ENCODE measurements at places on chromosomes 1 and 21.

GRCh38 chr1:234871039-234871709 is 257.5 kb downstream of the TOMM20 start:
- DNase-seq: no peak

DNA sequence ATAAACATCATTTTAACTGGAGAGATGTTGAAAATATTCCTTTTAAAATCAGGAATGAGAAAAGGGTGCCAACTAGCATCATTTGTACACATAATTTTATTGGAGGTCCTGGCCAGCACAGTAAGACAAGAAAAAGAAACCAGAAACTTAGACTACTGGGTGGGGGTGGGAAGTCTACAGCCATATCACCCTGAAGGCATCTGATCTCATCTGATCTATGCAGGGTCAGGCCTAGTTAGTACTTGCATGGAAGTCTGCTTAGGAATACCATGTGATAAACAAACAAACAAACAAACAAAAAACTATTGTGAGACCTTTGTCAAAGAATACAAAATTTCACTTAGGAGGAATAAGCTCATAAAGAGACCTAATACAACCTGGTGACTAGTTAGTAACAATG is 54.2 kb downstream of the EIF2B3 start:
- DNase-seq: no peak

- no peak for DNase-seq
Measured at GRCh38 chr1:48931506-48932192, 155.0 kb upstream of the BEND5 start.

DNA sequence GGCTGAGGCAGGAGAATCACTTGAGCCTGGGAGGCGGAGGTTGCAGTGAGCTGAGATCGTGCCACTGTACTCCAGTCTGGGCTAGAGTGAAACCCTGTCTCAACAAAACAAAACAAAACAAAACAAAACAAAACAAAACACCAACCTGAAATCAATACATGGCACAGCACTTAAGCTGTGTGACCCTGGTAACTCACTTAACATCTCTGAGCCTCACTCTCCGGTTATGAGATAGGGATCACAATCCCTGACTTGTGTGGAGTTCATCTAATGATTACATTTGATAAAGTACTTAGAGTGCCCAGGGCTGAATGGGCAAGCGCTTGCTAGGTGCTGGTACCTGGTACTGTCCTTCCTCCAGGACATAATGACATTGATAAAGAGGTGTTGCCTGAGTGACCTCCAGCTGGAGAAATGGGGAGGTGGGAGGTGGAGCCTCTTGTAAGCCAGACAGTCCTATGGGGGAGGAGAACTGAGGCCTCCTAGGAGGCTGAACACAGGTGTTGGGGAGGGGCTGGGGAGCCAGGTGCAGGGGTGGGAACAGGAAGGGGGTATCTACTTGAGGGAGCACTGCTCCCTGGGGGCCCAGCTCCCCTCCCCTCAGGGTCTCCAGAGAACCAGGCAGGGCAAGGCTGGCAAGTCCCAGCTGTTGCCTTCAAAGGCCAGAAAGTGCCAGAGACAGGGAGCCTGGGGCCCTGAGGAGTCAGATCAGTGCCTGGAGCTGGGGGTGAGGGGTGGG is 17.9 kb downstream of the FOXO6 start:
- DNase-seq: no peak

GRCh38 chr21:45588086-45588825 is 46.0 kb upstream of the SLC19A1 start:
- DNase-seq: no peak

DNA sequence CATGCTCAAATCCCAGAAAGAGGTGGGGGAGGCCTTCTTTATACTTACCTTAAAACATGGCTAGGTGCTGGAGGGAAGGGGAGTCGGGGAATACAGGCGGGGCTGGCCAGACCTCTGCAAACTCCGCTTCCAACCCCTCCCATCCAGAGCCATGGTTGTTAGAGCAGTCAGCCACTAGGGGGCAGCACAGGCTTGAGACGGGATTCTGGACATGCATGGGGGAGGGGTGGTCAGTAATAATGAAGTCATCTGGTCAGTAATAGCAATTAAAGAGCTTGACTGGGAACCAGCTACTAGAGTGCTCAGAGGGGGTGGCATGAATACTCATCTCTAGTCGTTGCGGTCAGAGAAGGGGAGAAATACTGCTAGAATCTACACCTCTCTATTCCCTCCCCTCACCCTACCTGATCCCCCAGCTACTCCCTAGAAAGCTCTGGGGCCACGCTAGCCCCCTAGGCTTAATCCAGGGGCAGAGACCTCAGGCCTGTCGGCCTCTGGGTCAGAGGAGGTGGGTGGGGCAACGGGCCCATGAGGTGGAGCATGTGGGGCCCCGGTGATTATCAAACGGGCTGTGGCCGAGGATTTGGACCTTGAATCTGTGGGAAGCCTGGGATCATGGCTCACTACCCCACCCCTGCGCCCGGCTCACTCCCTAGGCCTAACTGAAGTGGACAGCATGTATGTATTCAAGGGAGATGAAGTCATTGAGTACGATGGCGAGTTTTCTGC is 2.9 kb downstream of the CASQ1 start:
- peak; percentile 77 for DNase-seq

DNA sequence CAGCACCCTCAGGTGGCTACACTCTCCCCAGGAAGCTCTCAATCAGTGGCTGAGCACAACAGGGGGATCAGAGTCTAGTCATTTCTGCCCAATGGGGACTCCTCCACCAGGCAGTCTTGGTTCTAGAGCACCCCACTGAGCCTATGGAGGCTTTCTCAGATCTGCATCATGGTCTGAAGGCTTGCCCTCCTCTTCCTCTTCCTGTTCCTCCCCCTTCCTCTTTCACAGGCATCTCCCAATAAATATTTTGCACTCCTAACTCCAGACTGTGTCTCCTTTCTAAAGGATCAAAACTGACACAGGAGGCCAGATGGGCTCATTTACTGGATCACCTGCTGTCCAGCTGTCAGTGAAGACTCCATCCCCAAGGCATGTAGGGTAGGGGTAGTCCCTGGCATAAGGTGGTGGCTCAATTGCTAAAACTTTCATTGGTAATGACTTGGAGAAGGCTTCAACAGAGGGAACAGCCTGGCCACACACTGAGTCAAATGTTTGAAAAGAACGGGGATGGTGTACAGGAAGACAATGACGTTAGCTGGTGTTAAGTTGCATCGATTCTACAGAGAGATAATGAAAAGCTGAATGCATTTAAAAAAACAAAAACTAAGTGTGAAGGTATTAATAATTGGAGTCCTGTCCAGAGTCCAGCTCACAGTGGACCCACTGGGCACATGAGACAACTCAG is 84.2 kb upstream of the SLC2A1 start:
- no peak for DNase-seq

- no peak for DNase-seq
Measured at GRCh38 chr1:105005594-105006195, 1256.0 kb downstream of the AMY1C start.

DNA sequence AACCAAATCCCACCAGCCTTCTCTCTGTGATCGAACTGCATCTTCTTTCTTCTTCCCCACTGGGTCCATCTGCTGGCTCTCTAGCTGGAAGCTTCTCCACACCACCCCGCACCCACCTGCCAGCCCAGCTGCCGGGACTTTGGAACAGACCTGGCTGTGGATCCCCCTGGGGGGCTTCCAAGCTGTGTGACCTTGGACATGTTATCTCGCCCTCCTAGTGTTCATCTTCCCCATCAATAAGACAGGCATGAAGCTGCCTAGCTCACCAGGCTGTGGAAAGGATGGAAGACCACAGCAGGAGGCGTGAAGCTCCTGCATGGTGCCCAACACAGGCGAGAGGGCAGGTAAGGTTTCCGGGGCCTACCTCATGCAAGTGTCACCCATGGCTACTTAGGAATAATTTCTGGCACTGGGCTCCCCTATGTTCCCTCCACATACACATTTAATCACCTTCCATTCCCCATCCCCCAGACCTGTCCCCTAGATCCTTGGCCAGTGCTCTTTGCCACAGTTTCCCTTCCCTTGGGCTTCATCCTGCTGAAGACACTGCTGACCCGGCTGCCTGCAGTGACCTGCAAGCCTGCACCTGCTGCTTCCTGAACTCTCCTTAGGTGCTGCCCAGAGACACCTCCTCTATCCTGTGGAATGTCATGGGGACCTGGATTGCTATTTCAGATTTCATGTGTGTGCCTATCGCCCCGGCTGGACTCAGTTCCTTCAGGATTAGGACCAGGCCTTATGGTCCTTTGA is 13.2 kb upstream of the C2CD2 start:
- no peak for DNase-seq

GRCh38 chr1:121522061-121522759 is 337.4 kb downstream of the SRGAP2C start:
- no peak for DNase-seq

- DNase-seq: no peak
Measured at GRCh38 chr1:204259782-204260181, 46.0 kb upstream of the GOLT1A start.

DNA sequence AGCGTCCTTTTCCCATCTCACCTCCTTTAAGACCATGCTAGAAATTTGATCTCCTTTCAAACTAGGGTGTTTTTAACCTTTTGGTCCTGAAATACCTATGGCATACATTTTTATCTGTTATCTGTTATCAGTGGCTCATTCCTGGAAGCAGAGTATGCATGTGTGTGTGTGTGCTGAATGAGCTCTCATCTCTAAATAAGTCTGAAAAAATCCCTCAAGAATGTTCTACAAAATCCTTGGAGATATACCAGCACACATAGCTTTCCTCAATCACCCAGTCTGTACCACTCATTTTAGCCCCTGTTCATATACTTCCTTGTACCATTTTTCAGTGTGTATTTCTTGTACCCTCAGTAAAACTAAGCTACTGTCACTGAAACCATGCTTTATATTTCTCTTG is 6.0 kb upstream of the DARS2 start:
- DNase-seq: no peak

DNA sequence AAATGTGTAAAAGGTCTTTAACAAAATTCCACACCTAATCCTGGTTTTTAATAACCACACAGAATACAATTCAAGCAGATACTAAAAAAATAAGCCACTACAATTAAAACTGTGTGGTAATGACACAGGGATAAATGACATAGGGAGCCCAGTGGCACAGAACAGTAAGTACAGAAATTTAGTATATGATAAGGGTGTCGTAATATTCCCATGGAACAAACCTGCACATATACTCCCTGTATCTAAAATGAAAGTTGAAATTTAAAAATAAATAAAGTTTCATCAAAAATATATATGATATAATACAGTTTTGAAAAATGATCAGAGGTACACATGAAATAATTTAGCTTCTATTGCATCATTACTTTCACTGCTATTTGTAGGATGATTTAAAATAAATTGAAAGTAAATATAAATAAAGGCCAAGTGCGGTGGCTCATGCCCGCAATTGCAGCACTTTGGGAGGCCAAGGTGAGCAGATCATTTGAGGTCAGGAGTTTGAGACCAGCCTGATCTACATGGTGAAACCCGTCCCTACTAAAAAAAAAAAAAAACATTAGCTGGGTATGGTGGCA is 56.5 kb downstream of the COLGALT2 start:
- no peak for DNase-seq

GRCh38 chr1:2628191-2628932 is 4.5 kb downstream of the MMEL1 start:
- no peak for DNase-seq

GRCh38 chr1:82400521-82400920 is 599.8 kb downstream of the ADGRL2 start:
- no peak for DNase-seq

DNA sequence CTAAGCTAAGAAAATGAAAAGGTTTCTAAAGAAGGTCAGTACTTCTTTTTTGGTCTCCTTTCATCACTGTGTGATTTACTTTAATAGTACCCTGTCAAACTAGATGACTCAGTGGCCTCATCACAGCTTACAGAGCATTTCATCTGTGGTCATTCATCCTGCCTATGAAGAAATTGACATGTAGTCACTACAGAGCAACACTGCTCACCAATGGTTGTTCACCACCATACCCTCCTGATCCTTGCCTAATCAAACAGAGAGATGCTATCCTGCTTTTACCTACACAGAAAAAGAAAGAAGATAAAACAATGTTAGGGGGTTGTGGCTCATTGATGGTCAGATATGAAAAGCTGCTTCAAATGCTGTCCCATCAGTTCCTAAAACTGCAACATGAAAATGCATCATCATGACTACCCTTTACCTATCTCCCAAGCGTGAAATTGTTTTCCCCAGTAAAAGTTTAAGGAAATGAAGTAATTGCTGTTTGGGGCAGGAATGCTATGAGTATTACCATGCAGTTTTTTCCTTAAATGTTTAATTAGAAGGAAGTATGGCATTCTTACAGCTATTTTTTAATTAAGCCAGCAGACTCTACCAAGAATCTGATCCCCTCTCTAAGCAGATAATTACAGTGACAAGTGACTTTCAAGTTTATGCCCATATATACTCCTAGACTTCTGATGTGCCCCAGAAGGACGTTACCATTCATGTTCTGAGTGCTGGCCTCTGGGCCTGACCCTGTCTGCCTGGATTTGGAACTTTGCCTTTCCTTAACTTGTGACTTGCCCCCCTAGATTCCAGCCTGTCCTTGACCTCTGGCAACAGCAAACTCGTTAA is 46.1 kb upstream of the FBXO28 start:
- no peak for DNase-seq

- DNase-seq: no peak
Measured at GRCh38 chr1:202702088-202702487, 8.2 kb downstream of the SYT2 start.

- DNase-seq: no peak
Measured at GRCh38 chr1:153550827-153551500, 1.9 kb upstream of the S100A3 start.

DNA sequence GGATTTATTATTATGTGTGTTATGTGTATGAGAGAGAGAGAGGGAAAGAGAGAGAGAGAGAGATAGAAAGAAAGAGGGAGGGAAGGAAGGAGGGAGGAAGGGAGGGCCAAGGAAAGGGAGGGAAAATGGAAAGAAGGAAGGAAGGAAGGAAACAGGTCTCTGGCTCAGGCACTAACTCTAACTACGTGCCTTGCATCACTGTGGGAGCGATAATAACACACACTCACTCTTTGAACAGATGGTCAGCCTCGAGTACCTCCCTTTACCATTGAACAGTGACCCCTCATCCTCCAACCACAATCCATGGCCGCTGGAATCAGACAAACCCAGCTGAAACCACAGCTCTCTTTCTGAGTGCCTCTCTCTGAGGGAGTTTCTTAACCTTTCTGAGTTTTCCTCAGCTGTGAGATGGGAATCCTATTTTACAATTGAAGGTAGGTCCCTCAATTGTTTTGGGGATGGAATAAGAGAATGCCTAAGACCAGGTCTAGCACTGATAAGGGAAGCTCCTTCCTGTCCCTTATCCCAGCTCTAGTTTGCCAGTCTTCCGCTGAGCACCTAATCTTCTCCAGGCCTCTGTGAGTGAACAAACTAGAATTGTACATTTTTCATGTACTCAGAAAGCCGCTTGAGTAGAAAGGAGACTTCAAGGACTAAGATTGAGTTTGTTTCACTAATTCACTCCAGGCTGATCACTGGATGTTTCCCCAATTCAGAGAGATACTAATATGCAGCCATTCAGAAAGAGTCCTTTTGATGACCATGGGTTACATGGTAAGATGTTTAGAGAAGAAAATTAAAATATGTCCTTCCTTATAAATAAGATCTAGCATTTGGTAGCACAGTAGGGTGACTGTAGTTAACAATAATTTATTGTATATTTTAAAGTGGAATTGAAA is 62.8 kb downstream of the IRF2BP2 start:
- DNase-seq: no peak
